ENCODE measurements at places on chromosomes 3 and 15.

GRCh38 chr3:98388147-98388546 lies 2.3 kb upstream of the OR5K3 start:
- DNase-seq, result no peak

- DNase-seq, result no peak
Observed at GRCh38 chr3:136942803-136943202, 15.0 kb upstream of the IL20RB start.

DNA sequence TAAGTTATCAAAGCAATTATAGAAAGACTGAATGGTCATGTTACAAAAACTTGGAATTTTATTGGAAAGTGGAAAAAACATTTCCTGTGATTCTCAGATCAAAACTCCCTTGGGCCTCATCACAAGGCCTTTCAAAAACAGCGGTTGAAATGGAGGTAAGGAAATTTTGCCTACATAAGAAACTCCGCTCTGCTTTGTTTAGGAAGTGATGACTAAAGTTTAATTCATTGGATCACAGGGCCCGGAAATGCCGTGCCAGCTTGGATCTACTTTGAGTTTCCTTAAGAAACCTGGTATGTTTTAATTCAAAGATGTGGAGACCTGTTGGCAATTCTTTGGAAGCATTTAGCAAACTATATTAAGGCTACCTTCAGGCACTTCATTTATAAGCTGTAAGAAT lies 143.9 kb upstream of the MME start:
- DNase-seq, result no peak

GRCh38 chr3:180804916-180805315 lies 107.6 kb upstream of the FXR1 start:
- no peak for DNase-seq

DNA sequence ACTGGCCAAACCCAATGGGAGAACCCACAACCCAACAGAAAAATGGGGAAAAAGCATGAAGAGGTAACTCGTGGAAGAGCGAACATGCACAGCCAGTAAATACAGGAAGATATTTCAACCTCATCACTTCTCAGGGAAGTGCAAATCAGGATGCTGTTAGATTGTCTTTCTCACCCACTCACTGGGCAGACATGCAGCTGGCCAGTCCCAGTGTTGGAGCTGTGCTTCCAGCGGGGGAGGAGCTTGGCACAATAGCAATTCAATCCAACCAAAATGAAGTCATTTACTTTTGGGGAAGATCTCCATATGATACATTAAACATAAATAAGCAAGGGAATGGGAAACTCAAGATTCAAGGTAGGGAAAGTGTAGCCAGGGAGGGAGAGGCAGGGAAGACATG lies 12.1 kb downstream of the WNT7A start:
- no peak for DNase-seq

DNA sequence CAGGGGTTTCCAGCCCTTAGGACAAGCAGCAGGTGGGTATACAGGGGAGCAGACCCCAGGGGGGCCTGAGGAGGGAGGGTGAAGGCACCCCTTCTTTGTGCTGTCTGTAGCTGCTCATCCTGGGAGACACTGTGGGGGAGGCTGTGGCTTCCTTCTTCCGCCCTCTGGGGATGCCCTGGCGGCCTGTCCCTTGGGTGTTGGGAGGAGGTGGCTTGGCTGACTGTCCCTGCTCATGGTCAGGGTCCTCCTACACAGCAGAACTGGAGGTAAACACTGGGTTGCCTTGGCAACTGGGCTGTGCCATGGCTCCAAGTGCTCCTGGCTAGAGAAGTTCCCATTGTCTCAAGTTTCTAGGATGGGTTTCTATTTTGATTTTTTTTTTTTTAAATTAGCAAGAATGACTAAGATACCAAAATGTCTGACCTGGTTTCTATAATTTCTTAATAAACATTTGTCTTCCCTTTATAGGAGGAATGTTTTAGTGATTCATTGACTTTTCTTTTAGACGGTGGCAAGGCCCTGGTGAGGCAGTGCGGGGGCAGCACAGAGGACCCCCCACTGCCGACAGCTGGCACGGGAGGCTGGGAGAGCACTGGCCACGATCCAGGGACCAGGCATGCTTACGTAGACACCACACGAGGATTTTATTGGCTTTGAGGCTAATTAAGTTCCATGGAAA lies 12.4 kb downstream of the KLF13 start:
- peak; percentile 67 for DNase-seq

GRCh38 chr3:136120373-136121348 lies 75.5 kb downstream of the MSL2 start:
- DNase-seq, result no peak

- no peak for DNase-seq
Observed at GRCh38 chr15:32682569-32682968, 35.2 kb upstream of the GREM1 start.

GRCh38 chr3:151561878-151562277 lies 101.0 kb upstream of the IGSF10 start:
- no peak for DNase-seq

- DNase-seq, result no peak
Observed at GRCh38 chr3:65846936-65847335, 191.8 kb downstream of the MAGI1 start.

DNA sequence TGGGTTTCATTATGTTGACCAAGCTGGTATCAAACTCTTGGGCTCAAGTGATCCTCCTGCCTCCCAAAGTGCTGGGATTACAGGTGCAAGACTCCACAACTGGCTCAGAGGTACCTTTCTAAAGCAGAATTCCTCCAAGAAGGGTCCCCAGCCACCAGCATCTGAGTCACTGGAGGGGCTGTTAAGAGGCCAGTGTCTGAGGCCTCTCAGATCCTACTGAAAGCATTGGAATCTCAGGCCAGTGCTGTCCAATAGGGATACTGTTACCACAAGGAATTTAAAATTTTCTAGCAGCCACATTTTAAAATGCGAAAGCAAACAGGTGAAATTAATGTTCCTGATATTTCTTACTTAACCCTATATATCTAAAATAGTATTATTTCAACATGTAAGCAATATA lies 1.3 kb downstream of the CAV3 start:
- no peak for DNase-seq

Data from head of caudate nucleus (tissue), 42 donors.